ENCODE measurements at places on chromosomes 2 and 18.

DNA sequence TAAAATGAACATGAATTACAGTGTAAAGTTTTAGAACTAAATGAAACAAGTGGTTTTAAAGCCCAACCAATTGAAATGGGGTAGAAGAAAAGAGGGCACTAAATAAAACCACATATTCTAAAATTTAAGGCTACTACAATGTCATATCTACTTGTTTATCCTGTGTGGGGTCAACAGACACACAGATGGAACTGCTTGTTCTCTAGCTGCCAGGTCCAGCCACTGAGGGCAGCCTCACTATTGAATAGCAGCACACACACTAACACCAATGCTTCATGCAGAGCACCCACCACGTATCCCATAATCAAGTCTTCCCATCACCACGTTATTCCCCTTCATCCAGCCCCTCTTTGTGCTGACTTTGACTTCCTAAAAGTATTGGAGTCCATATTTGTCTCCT lies 88.1 kb downstream of the SPIRE1 start:
- no peak for DNase-seq

- no peak for DNase-seq
These were observed 195.1 kb downstream of the TXNL1 start for GRCh38 chr18:56443166-56443907.

DNA sequence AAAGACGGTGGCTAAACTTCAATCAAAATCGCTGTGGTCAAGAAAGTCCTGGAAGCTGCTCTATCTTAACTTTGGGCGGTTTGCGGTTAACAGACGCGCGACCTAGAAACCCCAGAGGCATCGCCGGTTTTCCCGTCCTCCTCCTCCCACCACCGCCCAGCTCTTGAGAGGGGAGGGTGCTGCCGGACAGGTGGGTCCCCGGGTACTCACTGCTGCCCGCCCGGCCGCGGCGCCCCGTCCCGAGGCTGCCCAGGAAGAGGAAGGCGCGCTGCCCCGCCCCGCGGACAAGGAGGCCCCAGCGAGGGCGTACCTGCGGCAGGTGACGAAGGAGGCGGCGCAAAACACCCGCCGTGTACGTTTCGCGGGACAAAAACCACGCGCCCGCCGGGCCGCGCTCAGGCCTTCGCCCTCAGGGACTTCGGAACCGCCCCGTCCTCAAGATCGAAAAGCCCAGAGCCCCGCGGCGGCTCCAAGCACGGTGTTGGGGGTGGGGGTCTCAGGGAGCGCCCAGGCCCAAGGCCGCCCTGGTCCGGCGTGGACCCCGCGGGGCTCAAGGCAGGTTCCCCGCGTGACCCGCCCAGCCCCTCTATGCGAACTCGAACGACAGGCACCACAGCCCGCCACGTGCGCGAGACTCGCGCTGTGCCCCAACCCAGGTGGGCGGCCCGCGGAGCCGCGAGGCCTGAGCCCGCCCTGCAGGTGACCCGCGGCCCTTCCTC lies at the start of gene SH3YL1:
SH3YL1 (minus strand) TSS at position 259 of the 719 bp plus-strand sequence; CDS start at position 211, 48 bp downstream.
- DNase-seq, result peak; percentile 71

- DNase-seq, result no peak
These were observed 78.4 kb downstream of the BMPR2 start for GRCh38 chr2:202454536-202454935.

DNA sequence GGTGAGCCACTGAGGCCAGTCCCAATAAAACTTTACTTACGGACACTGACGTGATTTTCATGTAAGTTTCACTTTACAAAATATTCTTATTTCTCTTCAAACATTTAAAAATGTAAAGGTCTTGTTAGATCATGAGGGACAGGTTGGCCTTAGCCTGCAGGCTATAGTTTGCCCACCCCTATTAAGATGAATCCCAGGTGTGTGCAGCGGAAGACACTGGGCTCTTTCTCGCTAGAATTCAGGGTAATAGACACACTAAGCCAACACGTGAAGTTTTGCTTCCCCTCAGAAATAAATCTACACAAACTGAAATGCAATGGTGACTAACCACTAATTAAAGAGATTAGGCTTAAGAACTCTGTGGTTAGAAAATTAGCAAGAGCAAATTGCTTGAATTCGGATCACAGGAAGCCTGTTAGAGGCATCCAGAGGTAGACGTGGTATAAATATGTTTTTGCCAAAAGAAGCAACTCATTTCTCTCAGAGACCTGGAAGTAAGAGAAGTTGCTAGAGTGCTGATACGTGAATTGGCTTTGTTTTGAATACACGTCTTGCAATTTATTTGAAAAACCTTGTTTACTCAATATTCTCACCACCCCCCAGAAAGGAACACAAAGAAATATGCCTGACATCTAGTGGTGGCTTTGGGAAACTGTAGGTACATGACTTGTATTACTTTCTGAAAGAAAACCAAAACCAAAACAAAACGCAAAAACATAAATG lies 151.6 kb downstream of the DTNB start:
- no peak for DNase-seq

All from T47D (cell line).